ENCODE measurements at places on chromosomes 1 and 21.

- DNase-seq = no peak
Measured at GRCh38 chr1:184950227-184950626, 24.1 kb downstream of the NIBAN1 start.

DNA sequence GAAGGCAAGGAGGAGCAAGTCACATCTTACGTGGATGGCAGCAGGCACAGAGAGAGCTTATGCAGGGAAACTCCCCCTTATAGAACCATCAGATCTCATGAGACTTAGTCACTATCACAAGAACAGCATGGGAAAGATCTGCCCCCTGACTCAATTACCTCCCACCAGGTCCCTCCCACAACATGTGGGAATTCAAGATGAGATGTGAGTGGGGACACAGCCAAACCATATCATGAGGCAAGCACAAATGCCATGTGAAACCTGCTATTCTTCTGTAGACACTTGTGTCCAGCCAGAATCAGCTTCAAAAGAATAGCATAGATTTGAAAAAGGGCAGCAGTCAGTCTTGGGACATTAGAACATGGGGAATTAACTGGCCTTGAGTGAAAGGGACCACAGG, 32.2 kb upstream of the UBE2U start:
- DNase-seq = no peak

- no peak for DNase-seq
Measured at GRCh38 chr21:16794950-16795349, 717.9 kb upstream of the CXADR start.

GRCh38 chr21:38505654-38506523, 7.6 kb upstream of the ERG start:
- peak; percentile 85 for DNase-seq

DNA sequence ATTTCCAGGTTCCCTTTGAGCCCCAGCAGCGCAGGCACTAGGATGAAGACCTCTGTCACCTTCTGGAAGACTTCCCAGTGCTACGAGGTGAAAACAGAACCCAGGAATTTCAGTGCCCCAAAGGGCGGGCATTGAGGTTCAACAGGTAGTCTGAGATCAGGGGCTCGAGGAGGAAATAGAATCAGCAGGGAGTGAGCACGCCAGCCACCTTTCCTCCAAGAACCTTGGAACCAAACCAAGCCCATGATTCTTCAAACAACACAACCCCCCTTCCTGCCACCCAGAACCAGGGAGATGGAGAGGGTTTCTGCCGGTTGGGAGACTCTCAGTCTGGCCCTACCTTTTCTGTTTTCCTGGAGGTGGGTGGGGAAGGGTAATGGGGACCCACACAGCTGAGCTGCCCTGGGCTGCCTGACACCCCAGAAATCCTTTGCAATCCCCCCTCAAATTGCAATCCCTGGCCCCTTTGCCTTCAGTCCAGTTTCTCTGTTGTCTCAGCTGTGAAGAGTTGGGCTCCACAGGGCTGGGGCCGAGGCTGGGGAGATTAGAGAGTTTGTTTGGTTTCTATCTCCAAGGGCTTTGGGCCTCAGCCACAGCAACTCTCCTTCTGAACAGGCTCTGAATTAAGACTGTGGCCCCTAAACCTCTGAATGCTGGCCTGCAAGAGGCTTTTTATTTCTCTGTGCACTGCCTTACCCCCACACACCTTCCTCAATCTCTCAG, 11.9 kb downstream of the SLC41A1 start:
- peak; percentile 79 for DNase-seq

DNA sequence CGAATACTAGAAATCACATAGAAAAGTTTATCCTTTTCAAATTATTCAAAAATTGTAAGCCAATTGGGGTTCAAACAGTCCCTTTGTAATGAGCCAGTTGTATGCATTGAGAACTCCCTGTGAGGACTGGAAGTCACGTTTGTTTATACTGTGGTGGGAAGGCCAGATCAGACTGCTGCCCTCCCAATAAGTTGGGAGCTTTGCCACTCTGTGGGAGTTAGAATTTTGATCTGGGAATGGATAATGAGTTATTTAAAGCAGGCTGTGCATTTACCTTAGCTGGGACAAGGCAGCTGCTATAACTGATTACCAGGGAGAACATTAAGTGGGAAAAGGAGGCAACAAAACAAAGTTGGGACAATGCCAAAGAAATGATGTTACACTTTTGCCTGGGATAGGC, 178.8 kb downstream of the SDCCAG8 start:
- DNase-seq = no peak

DNA sequence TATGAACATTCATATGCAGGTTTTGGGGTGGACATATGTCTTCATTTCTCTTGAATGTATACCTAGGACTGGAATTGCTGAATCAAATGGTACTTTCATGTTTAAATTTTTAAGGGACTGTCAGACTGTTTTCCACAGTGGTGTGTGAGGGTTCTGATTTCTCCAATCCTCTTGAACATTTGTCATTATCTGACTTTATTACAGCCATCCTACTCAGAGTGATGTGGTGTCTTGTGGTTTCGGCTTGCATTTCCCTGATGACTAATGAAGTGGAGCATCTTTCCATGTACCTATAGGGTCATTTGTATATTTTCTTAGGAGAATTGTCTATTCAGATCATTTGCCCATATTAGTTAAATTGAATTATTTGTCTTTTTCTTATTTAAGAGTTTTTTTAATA, 35.4 kb upstream of the ZNF281 start:
- DNase-seq = no peak

GRCh38 chr1:109269212-109269980, 13.5 kb downstream of the PSRC1 start:
- no peak for DNase-seq

Measured in NCI-H1092 treated with DMSO at 0.1 percent for 48 hours (cell line).